EL (cell line): ENCODE measurements at places on chromosomes 3 and 15.

GRCh38 chr15:95698951-95699350 is 631.5 kb upstream of the NR2F2 start:
- DNase-seq: peak; percentile 27

DNA sequence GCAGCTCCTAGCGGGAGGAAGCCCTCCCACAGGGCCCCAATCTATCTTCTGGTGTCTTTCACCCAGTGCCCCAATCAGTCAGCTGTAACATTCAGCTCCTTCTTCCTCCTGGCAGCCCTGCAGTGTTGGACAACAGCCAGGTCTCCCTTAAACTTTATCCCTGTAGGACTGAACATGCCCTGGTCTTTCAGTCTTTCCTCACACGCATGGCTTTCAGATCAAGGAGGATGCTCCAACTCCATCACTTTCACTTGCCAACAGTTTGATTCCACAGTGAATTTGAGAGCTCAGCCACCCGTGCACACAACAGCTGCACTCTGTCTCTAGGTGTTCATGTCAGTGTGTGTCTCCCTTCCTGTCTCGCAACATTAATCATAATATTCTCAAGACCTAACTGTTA is 28.5 kb upstream of the LRRC34 start:
- DNase-seq: no peak

DNA sequence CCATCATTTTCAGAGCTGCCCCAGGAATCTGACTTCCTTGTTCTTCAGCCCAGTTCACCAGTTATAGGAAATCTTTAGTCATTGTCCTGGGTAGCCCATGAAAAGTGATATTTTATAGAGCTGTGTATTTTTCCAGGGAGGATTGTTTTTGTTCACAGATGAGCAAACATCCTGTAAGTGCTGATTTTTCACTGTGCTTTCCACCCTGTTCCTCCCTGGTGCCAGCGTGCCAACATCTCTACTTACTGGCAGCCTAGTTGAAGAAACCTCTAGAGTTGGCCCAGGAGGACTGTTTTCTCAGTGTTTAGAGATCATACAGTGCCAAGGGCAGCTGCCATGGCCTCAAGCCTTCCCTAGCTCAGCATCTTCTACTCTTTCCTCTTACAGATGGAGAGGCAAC is 41.3 kb downstream of the ST6GAL1 start:
- no peak for DNase-seq

DNA sequence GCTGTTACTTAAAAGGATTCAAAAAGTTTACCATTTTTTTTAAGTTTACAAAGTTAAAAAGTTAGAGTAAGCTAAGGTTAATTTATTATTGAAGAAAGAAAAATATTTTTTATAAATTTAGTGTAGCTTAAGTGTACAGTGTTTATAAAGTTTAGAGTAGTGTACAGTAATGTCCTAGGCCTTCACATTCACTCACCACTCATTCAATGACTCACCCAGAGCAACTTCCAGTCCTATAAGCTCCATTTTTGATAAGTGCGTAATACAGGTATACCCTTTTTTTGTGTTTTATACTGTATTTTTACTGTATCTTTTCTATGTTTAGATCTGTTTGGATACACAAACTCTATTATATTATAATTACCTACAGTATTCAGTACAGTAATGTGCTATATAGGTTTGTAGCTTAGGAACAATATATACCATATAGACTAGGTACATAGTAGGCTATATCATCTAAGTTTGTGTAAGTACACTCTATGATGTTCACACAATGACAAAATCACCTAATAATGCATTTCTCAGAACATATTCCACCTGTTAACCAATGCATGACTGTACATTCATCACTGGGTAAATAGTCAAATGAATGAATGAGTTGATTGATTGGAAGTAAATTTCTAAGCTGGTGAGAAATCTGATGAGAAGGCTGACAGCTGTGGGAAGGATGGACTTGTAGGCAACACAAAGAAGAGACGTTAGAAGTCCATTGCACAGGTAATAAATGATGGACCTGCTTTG is 95.2 kb upstream of the CDIN1 start:
- DNase-seq: peak; percentile 32

DNA sequence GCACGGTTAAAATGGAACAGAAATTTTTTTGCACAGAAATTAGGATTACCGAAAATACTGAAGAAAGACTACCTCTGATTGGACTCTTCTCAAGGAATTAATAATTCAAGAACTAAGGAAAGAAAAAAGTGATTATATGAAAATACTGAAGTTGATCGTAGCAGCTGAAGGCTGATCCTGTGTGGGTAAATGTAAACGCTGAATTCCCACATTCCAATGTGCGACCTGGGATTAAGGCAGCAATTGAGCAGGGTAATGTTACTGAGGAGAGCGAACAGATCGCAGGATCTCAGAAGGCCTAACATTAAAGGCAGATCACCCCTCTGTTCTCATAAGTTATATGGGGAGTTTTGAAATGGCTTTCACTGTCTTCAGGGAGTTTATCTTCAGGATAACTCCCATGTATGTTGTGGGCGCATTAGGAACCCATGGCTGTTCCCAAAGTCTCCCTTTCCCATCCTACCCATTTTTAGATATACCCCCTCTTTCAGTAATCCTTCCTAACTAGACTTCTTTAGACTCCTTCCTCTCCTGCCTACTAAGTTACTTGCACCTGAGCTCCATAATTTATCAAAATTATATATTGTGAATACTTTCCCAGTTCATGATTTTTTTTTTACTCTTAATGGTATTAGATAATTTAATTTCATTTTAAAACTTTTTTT is 1.0 kb upstream of the UBL7 start:
- DNase-seq: peak; percentile 22

DNA sequence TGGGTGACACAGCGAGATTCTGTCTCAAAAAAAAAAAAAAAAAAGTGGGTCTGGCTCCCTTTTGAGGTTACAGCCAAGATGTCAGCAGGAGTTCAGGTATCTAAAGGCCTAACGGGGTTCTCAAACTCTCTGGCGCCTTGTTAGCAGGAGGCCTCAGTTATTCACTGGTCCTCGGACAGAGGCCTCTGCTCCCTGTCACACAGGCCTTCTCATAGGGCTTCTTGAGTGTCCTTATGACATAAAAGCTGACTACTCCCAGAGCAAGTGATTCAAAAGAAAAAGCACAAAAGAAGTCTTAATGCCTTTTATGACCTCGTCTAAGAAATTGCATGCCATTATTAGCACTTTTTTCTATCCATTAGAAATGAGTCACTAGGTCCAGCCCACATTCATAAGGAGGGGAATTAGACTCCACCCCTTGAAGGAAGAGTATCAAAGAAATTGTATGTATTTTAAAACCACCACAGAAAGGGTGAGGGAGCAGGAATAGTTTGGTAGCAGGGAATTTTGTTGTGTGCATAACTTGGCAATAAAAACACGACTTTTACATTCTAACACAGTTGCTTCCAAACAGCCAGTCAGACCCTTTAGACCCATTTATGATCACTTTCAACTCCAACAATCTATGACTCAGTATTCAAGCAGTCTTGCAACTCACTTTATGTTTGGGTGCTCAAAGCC is 90.3 kb downstream of the MEX3B start:
- DNase-seq: peak; percentile 63

GRCh38 chr3:99940350-99940749 is 122.7 kb downstream of the CMSS1 start:
- DNase-seq: no peak

GRCh38 chr3:105793040-105793439 is 75.8 kb downstream of the CBLB start:
- peak; percentile 39 for DNase-seq

- no peak for DNase-seq
Measured at GRCh38 chr3:52228266-52228665, 2.8 kb upstream of the TLR9 start.

DNA sequence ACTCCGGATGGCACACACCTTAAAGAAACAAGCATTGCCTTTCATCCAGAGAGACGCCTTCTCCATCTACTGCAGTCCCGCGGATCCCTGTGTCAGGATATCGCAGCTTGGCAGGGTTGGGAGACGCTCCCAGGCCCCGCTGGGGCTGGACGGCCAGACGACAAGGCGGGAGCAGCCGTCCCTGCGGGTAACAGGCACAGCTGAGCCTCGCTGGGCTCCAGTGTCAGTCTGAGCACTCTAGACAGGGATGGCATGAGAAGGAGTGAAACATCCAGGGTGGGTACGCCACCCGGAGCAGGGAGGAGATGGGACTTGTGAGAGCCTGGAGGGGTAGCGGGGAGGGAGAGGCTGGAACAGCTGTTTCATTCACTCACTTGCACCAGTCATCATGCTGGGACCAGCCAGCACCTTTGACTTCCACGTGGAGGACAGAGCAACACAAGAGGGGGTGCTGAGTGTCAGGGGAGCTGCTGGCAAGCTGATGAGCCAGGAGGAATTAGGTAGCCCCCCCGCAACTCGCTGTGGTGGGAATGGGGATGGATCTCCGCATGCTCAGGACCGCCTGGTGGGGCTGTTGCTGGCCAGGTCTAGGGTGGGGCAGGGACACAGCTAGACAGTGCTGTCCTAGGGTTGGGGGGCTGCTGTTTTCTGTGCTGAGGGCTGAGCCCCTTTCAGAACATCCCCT is 31.6 kb upstream of the SNRPA1 start:
- no peak for DNase-seq

GRCh38 chr3:16053794-16054193 is 120.7 kb upstream of the GALNT15 start:
- DNase-seq: no peak

- no peak for DNase-seq
Measured at GRCh38 chr3:130795396-130795795, 48.8 kb upstream of the PIK3R4 start.

GRCh38 chr3:191254098-191254873 is 55.2 kb downstream of the OSTN start:
- DNase-seq: no peak

DNA sequence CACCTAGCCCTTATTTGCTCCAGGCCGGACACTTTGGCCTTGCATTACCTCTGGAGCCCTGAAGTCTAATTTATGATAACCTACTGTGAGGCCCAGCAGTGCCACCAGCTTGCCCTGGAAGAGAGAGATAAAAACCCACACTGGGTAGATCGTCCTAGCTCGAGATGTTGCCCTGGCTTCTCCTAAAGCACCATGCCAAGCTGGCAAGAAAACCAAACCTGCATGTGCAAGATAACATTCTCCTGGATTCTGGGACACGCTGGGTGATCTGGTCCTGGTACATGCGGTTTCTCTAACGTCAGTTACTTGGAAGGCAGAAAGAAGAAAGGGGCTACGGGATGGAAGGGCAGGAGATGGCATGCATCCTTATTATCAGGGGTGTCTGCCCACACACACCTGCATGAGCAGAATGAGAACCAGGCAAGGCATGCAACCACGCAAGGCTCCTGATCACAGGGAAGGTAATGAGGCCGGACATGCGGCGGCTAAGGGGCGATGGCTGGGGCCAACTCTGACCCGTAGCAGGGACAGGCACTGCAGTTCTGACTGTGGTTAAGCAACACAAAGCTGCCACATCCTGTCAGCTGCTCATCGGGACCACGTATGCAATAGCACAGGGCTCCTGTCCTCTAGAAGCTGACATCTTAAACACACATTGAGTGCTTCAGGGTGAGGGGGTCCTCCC is 73.0 kb downstream of the OXNAD1 start:
- peak; percentile 12 for DNase-seq

GRCh38 chr3:20023623-20024405 is 11.8 kb upstream of the PP2D1 start:
- DNase-seq: no peak

DNA sequence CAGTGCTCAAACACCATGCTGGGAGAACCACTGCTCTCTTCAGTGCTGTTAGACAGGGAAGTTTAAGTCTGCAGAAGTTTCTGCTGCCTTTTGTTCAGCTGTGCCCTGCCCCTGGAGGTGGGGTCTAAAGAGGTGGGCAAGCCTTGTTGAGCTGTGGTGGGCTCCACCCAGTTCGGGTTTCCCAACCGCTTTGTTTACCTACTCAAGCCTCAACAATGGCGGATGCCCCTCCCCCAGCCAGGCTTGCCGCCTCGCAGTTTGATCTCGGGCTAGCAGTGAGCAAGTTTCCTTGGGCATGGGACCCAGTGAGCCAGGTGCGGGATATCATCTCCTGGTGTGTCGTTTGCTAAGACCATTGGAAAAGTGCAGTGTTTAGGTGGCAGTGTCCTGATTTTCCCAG is 670.2 kb upstream of the ALCAM start:
- DNase-seq: no peak

GRCh38 chr3:71135373-71136088 is 448.0 kb downstream of the FOXP1 start:
- no peak for DNase-seq
